ENCODE measurements at places on chromosomes 3 and 15.

GRCh38 chr3:140724856-140725812 is 47.3 kb downstream of the TRIM42 start:
- no peak overlapping the region for H3K4me3 ChIP-seq
- no peaks in the 10 kb centered on the region for H3K4me1 ChIP-seq
- no peak overlapping the region for H3K27ac ChIP-seq
- DNase-seq: no peak

GRCh38 chr3:196774191-196774820 is 34.6 kb downstream of the PAK2 start:
- H3K27ac ChIP-seq: no peak overlapping the region
- H3K27me3 ChIP-seq: no peaks in the 10 kb centered on the region
- H3K4me3 ChIP-seq: no peak overlapping the region
- no peak for DNase-seq
- H3K36me3 ChIP-seq: no peaks in the 10 kb centered on the region

DNA sequence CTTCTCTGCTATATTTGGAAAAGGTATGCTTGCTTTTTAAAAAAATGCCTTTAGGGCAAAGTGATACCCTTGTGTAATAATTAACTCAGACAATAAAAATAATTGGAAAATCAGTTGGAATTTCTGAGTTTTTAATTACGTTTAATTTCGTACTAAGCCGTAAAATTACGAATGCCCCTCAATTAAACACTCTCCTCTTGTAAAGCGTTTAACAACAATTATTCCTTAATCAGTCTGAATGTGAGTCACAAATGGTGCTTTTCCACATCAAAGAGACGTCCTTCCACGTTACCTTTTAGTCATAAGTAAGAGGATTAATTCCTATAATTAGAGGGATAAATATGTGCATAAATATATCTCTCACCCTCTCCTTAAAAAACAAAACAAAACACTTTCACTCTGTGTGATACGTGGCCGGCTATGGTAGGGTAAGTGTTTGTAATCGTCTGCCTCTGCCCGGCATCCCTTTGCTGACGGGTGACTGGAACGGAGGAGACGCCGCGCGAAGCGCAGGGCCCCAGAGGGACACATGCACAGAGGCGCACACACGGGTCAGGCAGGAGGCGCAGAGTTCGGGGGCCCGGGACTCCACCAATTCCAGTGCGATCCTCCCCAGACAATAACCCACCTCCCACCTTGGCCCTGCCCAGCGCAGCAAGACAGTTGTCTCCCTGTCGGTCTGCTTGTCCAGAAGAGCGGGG is 9.7 kb upstream of the MEIS2 start:
- no peaks in the 10 kb centered on the region for H3K36me3 ChIP-seq
- peak; percentile 43 for DNase-seq

GRCh38 chr3:159711560-159712333 is 276.9 kb upstream of the IL12A start:
- DNase-seq: no peak
- H3K4me3 ChIP-seq: no peak overlapping the region
- H3K27ac ChIP-seq: no peak overlapping the region

DNA sequence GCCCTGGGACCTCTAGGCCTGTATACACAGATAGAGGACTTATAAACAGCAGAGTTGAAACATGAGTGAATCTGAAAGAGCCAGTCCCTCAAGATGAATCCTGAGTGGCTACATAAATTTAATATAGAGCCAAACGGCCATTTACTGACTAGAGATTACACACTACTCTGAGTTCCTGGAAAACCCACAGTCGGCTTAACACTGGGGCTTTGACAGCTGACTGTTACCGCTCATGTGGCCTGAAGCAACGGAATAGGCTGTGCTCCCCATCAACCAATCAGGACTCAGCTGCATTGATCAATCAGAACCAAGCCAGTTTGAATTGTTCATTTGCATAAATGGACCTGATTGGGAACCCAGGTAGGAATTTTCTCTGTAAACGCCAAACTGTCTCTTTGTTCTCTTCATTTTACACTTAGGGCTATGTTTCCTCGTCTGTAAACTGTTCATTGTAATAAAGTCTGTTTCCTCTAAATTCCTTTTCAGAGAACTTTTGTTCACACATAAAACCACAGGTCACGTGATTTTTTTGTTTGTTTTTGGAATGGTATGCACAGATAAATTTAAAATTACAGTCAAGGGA is 40.5 kb downstream of the CCNL1 start:
- peaks cover 35% of the 10 kb centered on the region for H3K4me1 ChIP-seq
- H3K27me3 ChIP-seq: no peaks in the 10 kb centered on the region
- peak overlapping the region; percentile 24 for H3K4me3 ChIP-seq
- DNase-seq: peak; percentile 57
- peak overlapping the region; percentile 85 for H3K27ac ChIP-seq
- H3K36me3 ChIP-seq: no peaks in the 10 kb centered on the region

- no peaks in the 10 kb centered on the region for H3K36me3 ChIP-seq
- no peak overlapping the region for H3K27ac ChIP-seq
- no peak overlapping the region for H3K4me3 ChIP-seq
- DNase-seq: no peak
- H3K4me1 ChIP-seq: no peaks in the 10 kb centered on the region
- H3K27me3 ChIP-seq: no peaks in the 10 kb centered on the region
Measured at GRCh38 chr15:78392430-78392829, 45.6 kb upstream of the IREB2 start.

DNA sequence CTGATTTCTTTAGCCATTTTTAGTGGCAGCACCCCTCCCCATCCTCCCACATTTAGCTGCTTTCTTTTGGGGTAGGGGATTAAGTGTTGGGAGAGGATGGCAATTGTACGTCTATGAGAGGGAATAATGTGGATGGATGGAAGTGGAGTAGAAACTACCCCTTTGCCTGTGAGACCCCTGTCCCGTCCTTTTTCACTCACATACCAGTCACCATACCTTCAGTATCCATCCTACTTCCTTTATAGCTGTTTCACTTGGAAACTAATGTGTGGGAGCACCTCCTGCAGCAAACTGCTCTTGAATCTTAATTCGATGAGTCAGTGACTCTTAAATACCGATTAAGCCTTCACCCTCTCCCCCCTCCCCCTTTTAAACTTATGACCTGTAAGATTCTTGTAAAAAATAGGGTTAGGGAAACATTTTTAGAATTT is 730 bp downstream of the SPRED1 start:
- H3K36me3 ChIP-seq: no peaks in the 10 kb centered on the region
- H3K27me3 ChIP-seq: no peaks in the 10 kb centered on the region
- peak overlapping the region; percentile 89 for H3K4me3 ChIP-seq
- H3K27ac ChIP-seq: peak overlapping the region; percentile 85

DNA sequence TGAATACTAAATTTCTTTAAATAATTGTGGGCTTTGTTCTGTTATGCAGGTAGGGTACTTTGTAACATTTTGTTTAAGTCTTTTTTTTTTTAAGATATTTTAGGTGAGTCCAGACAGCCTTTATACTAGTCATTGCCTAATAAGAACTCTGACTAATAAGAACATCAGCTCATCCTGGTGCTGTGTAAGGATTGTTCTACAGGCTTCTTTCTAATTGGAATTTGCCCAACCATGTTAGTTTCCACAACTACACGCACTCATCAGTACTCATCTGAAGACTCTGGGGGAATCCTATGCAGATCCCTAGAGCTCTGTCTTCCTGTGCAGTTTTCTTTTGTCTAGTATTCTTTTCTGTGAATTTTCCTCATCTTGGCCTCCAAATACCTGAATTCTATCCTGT is 741.8 kb downstream of the IGSF11 start:
- no peak overlapping the region for H3K4me3 ChIP-seq
- H3K27me3 ChIP-seq: no peaks in the 10 kb centered on the region
- DNase-seq: no peak
- no peaks in the 10 kb centered on the region for H3K36me3 ChIP-seq
- no peak overlapping the region for H3K27ac ChIP-seq
- no peaks in the 10 kb centered on the region for H3K4me1 ChIP-seq

GRCh38 chr3:126102530-126102951 is 18.6 kb upstream of the SLC41A3 start:
- H3K27ac ChIP-seq: no peak overlapping the region
- no peaks in the 10 kb centered on the region for H3K27me3 ChIP-seq
- H3K4me1 ChIP-seq: no peaks in the 10 kb centered on the region
- no peak overlapping the region for H3K4me3 ChIP-seq
- no peaks in the 10 kb centered on the region for H3K36me3 ChIP-seq
- DNase-seq: no peak

DNA sequence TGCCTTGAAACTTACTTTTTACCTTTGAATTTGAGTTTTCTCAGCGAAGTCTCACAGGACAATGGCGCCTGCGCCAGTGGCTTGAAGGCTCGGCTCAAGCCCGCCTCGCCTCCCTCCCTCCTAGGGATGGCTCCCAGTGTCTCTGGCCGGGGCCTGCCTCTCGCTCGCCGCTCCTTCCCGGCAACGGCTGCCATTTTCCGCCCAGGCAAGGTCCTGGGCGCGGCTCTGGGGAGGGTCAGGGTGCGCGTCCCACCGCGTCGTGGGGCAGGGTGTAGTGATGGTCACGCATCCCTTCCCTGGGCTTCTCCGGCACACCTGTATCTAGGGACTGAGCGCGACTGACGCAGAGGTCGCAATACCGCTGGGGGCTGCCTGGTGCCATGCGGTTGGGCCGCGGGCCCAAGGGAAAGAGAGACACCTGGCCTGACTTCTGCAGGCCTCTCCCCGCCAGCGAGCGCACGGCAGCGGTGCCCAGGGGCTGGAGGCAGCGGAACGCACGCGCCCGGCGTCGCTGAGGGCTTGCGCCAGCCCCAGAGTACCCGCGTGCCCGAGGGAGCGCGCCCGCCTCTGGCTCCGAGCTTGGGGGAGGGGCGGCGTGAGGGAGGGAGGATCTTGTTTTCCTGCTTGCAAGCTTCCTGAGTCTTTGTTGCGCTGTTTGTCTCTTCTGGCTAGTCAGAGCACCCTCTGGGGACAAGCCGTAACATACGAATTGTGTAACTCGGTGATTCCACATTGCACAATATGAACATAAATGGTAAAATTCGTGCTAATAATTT is 20.7 kb upstream of the FEM1B start:
- H3K36me3 ChIP-seq: no peaks in the 10 kb centered on the region
- no peaks in the 10 kb centered on the region for H3K4me1 ChIP-seq
- H3K27ac ChIP-seq: peak overlapping the region; percentile 87
- DNase-seq: peak; percentile 89

DNA sequence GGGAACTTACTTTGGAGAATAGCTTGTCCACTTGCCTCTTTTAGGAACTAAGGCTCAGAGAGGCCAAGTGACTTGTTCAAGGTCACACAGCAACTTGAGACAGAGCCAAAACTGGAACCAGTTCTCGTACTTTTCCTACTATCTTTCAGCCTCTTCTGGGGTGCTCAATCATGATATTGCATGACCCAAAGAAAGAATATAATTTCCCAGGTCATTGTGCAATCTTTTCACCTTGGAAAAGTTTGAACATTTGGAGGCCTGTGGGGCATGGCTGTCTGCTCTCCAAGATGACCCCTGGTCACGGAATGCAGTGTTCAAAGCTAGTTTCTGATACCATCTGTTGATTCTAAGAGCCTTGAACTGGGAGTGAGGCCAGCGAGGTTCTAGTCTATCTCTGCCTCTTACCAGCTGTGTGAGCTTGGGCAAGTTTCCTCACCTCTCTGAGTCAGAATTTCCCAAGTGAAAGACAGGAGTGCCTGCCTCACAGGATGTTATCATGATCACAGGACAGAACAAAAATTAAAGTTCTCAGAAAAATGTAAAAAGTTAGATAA is 89.7 kb downstream of the BDH1 start:
- H3K4me3 ChIP-seq: no peak overlapping the region
- H3K36me3 ChIP-seq: no peaks in the 10 kb centered on the region
- no peaks in the 10 kb centered on the region for H3K27me3 ChIP-seq
- no peak for DNase-seq

DNA sequence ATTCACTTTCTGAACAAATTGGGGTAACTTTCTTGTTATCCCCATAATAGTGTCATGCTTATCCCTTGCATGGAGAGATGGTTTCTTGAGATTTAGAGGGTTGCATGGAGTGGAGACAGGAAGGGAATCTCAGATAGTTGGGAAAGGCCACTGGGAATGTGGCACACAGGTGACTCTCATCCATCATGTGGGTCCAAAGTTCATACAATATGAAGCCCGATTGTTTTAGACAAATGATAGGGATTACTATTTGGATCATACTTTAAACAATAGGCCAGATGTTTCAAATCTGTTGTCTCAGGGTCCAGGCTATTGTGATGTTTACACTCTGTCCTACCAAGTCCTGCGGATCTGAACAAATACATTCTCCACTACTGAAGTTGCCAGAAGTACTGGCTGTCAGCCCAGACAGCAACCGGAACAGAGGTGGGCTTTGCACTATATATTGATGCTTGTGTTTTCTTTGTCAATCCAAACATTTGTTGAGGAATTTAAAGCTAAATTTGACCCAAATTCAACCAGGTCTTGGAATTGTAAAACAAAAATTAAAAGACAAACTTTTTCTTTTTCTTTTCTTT is 39.2 kb upstream of the NMNAT3 start:
- no peak overlapping the region for H3K4me3 ChIP-seq
- H3K27ac ChIP-seq: no peak overlapping the region
- no peaks in the 10 kb centered on the region for H3K36me3 ChIP-seq

GRCh38 chr3:131048030-131048429 is 21.4 kb downstream of the NEK11 start:
- no peaks in the 10 kb centered on the region for H3K36me3 ChIP-seq
- H3K27ac ChIP-seq: no peak overlapping the region
- no peak overlapping the region for H3K4me3 ChIP-seq
- no peaks in the 10 kb centered on the region for H3K27me3 ChIP-seq
- H3K4me1 ChIP-seq: no peaks in the 10 kb centered on the region
- no peak for DNase-seq

GRCh38 chr3:184381261-184382224 is 1.7 kb downstream of the CHRD start:
- peak; percentile 20 for DNase-seq
- no peak overlapping the region for H3K27ac ChIP-seq
- H3K4me1 ChIP-seq: peaks cover 15% of the 10 kb centered on the region
- H3K4me3 ChIP-seq: no peak overlapping the region

GRCh38 chr3:39168156-39168780 is 14.9 kb upstream of the CSRNP1 start:
- no peak overlapping the region for H3K4me3 ChIP-seq
- H3K4me1 ChIP-seq: no peaks in the 10 kb centered on the region
- no peaks in the 10 kb centered on the region for H3K27me3 ChIP-seq
- no peak for DNase-seq
- no peak overlapping the region for H3K27ac ChIP-seq
- no peaks in the 10 kb centered on the region for H3K36me3 ChIP-seq

DNA sequence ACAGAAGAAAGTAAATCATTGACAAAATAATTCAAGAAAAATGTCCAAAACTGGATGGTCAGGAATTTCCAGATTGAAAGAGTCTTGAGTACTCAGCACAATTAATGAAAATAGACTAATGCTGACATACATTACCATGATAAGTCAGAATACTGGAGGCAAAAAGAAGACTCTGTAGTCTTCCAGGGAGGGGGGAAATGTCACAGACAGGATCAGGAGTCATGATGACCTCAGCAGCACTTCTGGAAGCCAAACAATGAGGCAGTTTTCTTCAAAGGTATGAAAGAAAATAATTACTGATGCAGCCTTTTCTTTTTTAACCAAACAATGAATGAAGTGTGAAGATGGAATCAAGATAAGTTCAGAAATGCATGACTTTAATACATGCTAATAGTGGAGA is 30.1 kb upstream of the SLC22A13 start:
- no peak for DNase-seq
- H3K27me3 ChIP-seq: no peaks in the 10 kb centered on the region
- no peak overlapping the region for H3K27ac ChIP-seq
- no peaks in the 10 kb centered on the region for H3K36me3 ChIP-seq
- H3K4me3 ChIP-seq: no peak overlapping the region
- no peaks in the 10 kb centered on the region for H3K4me1 ChIP-seq

Data from pancreas (tissue), 10 donors.